ENCODE measurements at places on chromosomes 2 and 18. TPM values are rescaled to one million over a fixed set of nuclear protein-coding genes. Genes with fewer than 3 reads are reported as not detected.
A peak's percentile ranks its signal among the peaks of the same experiment; 100 is the strongest.

- H3K27me3 ChIP-seq, result no peaks in the 10 kb centered on the region
- peak overlapping the region; percentile 67 for H3K27ac ChIP-seq
- peaks cover 3% of the 10 kb centered on the region for H3K4me1 ChIP-seq
- no peak for DNase-seq
Measured at GRCh38 chr2:16625759-16626158, 39.9 kb downstream of the CYRIA start.

LOXHD1 gene
- 0.09 TPM for total RNA-seq

- no peaks in the 10 kb centered on the region for H3K27me3 ChIP-seq
- no peak overlapping the region for H3K4me3 ChIP-seq
- H3K4me1 ChIP-seq, result no peaks in the 10 kb centered on the region
- H3K27ac ChIP-seq, result no peak overlapping the region
- DNase-seq, result no peak
Measured at GRCh38 chr2:171972329-171972982, 27.3 kb upstream of the METAP1D start.

DNA sequence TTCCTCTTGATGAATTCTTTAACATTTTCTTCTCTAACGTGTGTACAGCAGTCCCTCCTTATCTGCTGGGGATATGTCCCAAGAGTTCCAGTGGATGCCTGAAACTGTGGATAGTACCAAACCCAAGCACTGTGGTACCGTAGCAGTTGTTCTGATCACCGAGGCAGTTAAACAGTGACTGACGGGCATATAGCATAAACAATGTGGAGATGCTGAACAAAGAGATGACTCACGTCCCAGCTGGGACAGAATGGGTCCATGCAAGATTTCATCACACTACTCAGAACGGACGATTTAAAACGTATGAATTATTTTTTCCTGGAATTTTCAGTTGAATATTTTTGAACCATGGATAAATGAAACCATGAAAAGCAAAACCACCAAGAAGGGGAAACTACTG is 54.5 kb upstream of the SPAG16 start:
- H3K27me3 ChIP-seq, result no peaks in the 10 kb centered on the region
- H3K4me1 ChIP-seq, result no peaks in the 10 kb centered on the region
- H3K4me3 ChIP-seq, result no peak overlapping the region
- H3K36me3 ChIP-seq, result no peaks in the 10 kb centered on the region
- DNase-seq, result no peak
- H3K27ac ChIP-seq, result no peak overlapping the region

- DNase-seq, result no peak
- no peaks in the 10 kb centered on the region for H3K27me3 ChIP-seq
- H3K27ac ChIP-seq, result no peak overlapping the region
- no peak overlapping the region for H3K4me3 ChIP-seq
- no peaks in the 10 kb centered on the region for H3K36me3 ChIP-seq
Measured at GRCh38 chr18:47953471-47953931, 23.0 kb upstream of the SMAD2 start.

DNA sequence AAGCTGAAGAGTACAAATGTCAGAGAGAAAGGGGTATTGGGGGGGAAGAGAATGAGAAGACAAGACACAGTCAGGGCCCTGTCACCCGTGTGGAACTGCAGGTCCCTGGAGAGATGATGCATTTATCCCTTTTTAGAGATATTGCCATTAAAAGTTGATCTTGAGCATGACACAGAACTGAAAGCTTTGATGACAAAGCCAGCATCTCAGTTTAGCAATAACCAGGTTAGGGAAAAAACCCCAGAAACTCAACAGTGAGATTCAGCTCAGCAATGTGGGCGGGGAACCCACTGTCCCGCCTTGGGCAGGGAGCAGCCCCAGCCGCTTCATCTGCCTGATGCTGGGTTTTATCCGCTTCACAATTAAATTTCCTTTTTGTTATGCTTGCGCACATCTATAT is 181.1 kb downstream of the NEDD4L start:
- H3K27ac ChIP-seq, result no peak overlapping the region
- H3K4me3 ChIP-seq, result no peak overlapping the region
- H3K4me1 ChIP-seq, result no peaks in the 10 kb centered on the region
- DNase-seq, result no peak

DNA sequence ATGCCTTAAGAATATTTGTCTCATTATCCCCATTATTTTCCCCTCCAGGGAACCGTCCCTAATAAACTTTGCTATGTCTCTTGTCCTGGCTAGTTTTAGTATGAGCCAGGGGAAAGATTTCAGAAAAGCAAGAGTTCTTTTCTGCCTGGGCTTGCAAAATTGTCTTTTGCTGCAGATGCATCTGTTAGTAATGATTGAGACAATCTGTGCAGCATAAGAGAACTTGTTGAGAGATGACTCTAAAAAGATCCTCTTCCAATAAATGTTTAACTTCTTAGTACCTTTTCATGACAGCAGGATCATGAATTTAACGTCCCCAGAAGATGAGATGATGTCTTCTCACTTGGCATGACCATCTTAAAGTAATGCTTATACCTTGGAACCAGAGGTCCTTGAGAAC is 172.5 kb upstream of the CREB1 start:
- no peaks in the 10 kb centered on the region for H3K36me3 ChIP-seq
- H3K27me3 ChIP-seq, result no peaks in the 10 kb centered on the region
- H3K4me3 ChIP-seq, result no peak overlapping the region
- no peak for DNase-seq
- no peak overlapping the region for H3K27ac ChIP-seq
- no peaks in the 10 kb centered on the region for H3K4me1 ChIP-seq

- H3K36me3 ChIP-seq, result no peaks in the 10 kb centered on the region
- H3K27me3 ChIP-seq, result no peaks in the 10 kb centered on the region
- no peaks in the 10 kb centered on the region for H3K4me1 ChIP-seq
- H3K27ac ChIP-seq, result no peak overlapping the region
- no peak overlapping the region for H3K4me3 ChIP-seq
- DNase-seq, result no peak
Measured at GRCh38 chr2:214542866-214543265, 132.0 kb downstream of the VWC2L start.

DNA sequence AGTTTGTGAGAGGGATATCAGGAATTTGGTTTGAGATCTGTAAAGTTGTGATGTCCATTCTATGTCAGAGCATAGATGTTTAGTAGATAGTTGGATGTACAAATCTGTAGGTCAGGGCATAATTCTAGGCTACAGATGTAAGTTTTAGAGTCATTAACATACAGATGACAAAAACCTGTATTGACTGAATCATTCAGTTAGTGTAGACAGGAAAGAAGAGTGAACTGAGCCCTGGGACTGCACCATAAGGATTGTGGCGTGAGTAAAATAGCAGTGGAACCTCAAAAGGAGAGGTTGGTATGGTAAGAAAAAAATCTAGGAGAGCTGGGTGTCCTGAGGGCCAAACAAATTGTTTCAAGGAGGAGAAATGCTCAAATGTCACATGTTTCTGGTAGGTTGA is 73.1 kb upstream of the RPRM start:
- H3K4me3 ChIP-seq, result no peak overlapping the region
- H3K27me3 ChIP-seq, result peaks cover 4% of the 10 kb centered on the region
- H3K36me3 ChIP-seq, result no peaks in the 10 kb centered on the region
- H3K27ac ChIP-seq, result no peak overlapping the region
- H3K4me1 ChIP-seq, result no peaks in the 10 kb centered on the region

DOK6 gene
- total RNA-seq, result 1.0 TPM

- H3K4me1 ChIP-seq, result no peaks in the 10 kb centered on the region
- no peak overlapping the region for H3K27ac ChIP-seq
- H3K27me3 ChIP-seq, result no peaks in the 10 kb centered on the region
- no peak for DNase-seq
- no peak overlapping the region for H3K4me3 ChIP-seq
- no peaks in the 10 kb centered on the region for H3K36me3 ChIP-seq
Measured at GRCh38 chr2:88483200-88483599, 30.7 kb upstream of the FOXI3 start.

DNA sequence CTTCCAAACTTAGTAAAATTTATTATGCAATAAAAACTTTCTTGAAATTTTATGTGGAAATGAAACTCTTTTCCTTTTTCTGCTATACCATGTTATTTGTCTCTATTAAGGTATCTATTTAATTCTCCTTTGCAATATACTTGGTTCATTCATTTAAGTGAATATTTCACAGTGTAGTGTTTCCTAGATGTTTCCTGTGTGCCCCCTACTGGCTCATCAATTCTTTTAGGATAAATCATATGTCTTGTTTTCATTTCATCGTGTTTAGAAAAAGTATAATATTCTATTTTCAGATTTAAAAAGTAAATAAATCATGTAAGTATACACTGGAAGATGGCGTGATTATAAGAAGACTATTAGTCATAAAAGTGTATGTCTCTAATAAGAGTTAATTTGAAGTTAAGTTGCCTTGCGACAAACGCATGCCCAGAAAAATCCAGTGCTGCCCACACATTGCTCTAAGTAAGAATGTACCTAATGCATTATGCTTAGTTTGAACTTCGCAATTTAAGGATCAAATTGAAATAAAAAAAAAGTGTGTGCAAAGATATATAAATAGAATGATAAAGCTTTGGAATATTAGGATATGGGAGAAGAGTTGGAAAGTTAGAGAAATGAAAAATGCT is 525.4 kb downstream of the KCNJ3 start:
- no peak overlapping the region for H3K27ac ChIP-seq
- no peaks in the 10 kb centered on the region for H3K4me1 ChIP-seq
- no peaks in the 10 kb centered on the region for H3K27me3 ChIP-seq
- H3K36me3 ChIP-seq, result no peaks in the 10 kb centered on the region
- DNase-seq, result no peak

- DNase-seq, result no peak
- H3K36me3 ChIP-seq, result no peaks in the 10 kb centered on the region
- no peak overlapping the region for H3K27ac ChIP-seq
- H3K4me1 ChIP-seq, result peaks cover 2% of the 10 kb centered on the region
- H3K4me3 ChIP-seq, result no peak overlapping the region
Measured at GRCh38 chr2:60567919-60568768, 14.7 kb upstream of the BCL11A start.

DNA sequence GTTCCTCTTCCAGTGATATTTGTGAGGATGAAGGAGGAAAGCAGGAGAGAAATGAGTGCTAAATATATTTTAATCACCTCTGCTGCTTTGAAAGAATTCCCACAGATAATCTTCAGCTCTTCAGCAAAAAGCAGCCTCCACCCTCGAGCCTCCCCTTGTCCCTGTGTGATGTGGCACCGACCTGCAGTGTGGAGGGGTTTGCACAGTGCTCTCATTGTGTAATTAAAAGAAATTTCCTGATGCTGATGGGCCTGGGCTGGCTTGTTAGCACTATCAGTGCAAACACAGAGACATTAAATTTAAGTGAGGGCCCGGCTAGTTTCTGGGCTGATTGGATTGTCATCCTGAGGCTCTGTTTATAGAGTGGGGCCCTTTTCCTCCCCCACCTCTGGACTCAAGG is 53.4 kb downstream of the KIF5C start:
- H3K4me3 ChIP-seq, result no peak overlapping the region
- H3K36me3 ChIP-seq, result no peaks in the 10 kb centered on the region
- no peak overlapping the region for H3K27ac ChIP-seq
- DNase-seq, result no peak
- no peaks in the 10 kb centered on the region for H3K27me3 ChIP-seq

OTOS gene
- not detected for total RNA-seq

GRCh38 chr2:152099367-152100050 is 665 bp upstream of the CACNB4 start:
- no peak for DNase-seq
- peaks cover 17% of the 10 kb centered on the region for H3K27me3 ChIP-seq
- peak overlapping the region; percentile 39 for H3K4me3 ChIP-seq
- H3K36me3 ChIP-seq, result no peaks in the 10 kb centered on the region

- peaks cover 9% of the 10 kb centered on the region for H3K4me1 ChIP-seq
- no peak overlapping the region for H3K27ac ChIP-seq
- no peak overlapping the region for H3K4me3 ChIP-seq
- H3K27me3 ChIP-seq, result no peaks in the 10 kb centered on the region
Measured at GRCh38 chr2:241619597-241620418, 17.1 kb downstream of the THAP4 start.

DNA sequence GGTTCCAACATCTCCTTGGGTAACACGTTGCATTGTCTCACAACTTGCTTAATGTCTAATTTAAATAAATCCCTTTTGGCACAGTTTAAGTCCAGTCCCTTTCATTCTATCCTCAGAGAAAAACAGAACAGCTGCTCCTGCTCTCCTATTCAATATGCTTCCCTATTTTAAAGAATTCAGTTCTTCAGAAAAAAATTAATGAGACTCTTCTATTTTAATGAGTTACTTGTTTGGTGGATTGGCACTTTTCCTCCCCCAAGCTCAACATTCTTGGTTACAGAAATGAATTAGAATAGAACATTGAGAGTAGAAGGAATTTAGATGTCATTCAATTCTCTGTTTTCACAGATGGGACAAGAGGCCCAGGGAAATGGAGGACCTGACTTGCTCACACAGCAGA is 116.9 kb upstream of the ATP8B1 start:
- no peak overlapping the region for H3K4me3 ChIP-seq
- no peak overlapping the region for H3K27ac ChIP-seq
- no peaks in the 10 kb centered on the region for H3K36me3 ChIP-seq
- no peaks in the 10 kb centered on the region for H3K27me3 ChIP-seq

- no peak for DNase-seq
- H3K4me1 ChIP-seq, result no peaks in the 10 kb centered on the region
- no peak overlapping the region for H3K4me3 ChIP-seq
- no peaks in the 10 kb centered on the region for H3K27me3 ChIP-seq
- no peak overlapping the region for H3K27ac ChIP-seq
Measured at GRCh38 chr18:25568986-25569385, 217.0 kb upstream of the ZNF521 start.

GPBAR1 gene
- 1.4 TPM for total RNA-seq

DNA sequence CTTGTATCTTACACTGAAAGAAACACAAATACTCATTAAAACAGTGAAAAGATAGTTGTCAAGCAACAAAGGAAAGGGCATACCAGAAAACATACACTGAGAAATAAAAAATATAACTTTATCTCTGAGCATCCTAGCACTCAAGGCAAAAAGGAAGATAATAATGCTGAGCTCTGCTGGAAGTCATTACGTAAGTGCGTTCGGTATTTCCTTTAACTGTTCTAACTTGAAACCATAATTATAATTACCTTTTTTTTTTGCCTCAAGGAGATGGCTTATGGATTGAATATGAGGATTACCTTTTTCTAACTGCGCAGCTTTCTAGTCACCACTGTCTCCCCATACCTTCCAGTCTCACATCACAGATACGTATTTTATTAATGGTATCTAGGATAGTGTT is 308.1 kb downstream of the GBX2 start:
- no peak overlapping the region for H3K27ac ChIP-seq
- no peak for DNase-seq
- no peaks in the 10 kb centered on the region for H3K36me3 ChIP-seq
- no peaks in the 10 kb centered on the region for H3K27me3 ChIP-seq
- H3K4me3 ChIP-seq, result no peak overlapping the region
- no peaks in the 10 kb centered on the region for H3K4me1 ChIP-seq

CDCA7 gene
- 0.08 TPM for total RNA-seq

SNORC gene
- 2.7 TPM for total RNA-seq

DNA sequence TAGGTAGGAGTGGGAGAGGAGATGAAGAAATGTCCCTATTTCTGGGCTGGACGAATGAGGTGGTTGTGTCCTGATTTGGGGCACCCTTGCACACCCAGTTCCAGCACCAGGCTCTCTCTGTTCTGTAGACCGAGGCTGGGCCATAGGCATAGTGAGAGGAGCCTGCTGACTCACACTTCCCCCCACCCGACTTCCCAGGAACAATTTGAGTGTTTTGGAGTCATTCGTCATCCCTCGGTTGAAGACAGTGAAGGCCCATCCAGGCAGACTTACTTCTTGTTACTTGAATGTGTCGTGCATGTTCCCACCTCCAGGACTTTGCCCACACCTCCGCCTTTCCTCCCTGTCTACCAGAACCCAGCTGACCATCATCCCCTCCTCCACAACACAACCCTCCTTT is 179.1 kb downstream of the HAUS1 start:
- H3K36me3 ChIP-seq, result no peaks in the 10 kb centered on the region
- no peak overlapping the region for H3K27ac ChIP-seq
- no peaks in the 10 kb centered on the region for H3K27me3 ChIP-seq
- H3K4me1 ChIP-seq, result peaks cover 5% of the 10 kb centered on the region

PAX8 gene
- total RNA-seq, result 0.09 TPM
